ENCODE measurements at places on chromosomes 13 and 19. TPM values are rescaled to one million over a fixed set of nuclear protein-coding genes. Genes with fewer than 3 reads are reported as not detected.

GRCh38 chr19:17220207-17220758 lies 5.1 kb downstream of the USE1 start:
- no peak for DNase-seq

The IGFL3 gene
- polyA plus RNA-seq: not detected

DNA sequence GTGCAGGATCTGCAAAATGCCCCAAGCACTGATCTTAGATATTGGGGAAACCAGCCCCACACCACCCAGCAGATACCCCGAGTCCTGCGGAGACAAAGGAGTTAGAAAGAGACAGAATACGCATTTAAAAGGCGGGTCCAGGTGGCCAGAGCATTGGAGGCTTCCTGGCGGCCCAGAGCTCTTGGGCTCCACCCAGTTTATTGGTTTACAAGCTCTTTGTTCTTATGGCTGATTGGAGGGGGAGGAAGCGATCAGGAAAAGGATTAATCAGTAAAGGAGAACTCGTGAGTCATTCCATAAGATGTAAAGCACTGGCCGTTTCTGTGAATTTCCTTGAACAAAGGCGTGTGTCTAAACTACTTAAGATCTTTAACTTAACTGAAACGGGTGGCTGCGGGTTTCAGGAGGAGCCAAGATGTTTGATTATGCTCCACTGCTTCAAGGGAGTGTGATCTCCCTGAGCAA lies 926 bp downstream of the ZNF587 start:
- no peak for DNase-seq

GRCh38 chr13:75153834-75154233 lies 328.1 kb downstream of the TBC1D4 start:
- no peak for DNase-seq
